ENCODE measurements at places on chromosomes 4 and X.

DNA sequence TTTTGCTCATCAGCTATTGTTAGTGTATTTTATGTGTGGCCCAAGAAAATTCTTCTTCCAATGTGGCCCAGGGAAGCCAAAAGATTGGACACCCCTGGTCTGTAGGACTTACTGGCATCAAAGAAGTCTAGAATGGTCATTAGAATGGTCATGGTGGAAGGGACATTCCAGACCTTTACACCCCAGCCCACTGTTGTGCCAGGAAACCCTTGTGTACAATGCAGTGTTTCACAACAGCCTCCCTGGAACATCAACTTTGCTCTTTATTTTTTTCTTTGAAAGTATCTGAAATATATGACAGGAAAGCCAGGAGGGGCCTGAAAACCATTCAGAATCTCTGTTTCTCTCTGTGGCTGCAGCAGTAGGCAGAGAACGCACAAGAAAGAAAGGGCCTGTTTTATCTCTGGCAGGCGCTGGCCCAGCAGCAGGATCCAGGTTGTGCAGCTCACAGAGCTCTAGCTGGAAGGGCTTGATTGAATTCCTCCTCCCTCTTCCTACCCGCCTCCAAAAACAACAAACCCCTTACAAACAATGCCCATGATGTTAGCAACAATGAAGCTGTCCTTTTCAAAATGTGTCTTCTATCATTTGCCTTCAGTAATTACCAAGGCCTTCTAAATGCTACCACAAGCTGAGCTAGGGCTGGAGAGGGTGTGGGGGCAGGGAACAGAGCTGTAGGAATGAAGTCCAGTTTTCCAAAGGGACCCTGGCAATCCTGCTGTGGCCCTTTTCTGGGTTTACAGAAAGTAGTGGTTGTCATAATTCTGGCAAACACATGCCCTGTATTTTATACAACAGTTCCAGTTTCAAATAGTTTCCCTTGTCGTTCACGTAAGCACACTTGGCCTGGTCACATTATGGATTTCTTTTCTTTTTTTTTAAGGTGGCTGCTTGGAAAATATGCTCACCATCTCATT is 32.3 kb upstream of the TFDP3 start:
- DNase-seq = no peak

DNA sequence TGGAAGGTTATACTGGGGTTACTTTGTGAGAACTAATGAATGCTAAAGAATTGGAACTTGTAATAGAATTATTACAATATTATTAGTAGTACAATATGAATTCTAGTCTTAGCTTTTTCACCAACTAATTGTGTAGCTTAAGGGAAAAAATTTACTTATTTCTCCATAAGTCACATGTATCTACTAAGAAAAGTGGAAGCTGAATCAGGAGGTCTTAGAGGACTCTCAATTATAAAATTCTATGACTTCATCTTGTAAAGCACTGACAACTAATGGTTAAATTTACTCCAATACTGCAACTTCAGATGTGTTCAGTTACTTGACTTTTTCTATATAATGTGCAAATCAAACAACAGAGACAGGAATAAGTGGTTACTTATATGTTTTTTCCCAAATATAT is 899 bp upstream of the TMPRSS11D start:
- no peak for DNase-seq

DNA sequence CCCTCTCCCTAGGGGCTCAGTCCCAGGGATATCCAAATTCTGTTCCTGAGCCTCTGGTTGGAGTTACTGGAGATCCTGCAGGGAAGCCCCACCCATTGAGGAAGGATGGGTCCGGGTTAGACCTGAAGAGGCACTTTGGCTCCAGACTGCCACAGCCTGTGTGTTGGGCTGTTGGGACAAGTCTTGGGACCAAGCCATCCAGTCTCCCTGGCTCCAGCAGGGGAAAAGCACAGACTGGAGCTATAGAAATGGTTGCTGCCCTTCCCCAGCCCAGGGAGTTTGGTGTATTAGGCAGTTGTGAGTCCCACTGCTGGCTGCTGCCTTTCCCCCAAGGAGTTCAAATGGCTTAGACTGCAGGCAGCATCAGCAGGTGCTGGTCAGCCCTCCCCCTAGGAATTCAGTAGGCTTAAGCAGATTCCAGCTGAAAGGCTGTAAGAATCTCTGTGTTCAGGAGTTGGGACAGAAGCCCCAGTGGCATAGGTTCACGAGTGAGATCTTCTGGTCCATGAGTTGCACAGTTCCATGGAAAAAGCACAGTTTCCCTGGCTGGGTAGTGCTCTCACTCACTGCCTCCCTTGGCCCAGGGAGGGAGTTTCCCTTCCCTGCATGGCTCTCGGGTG is 344.0 kb upstream of the EPHA5 start:
- DNase-seq = no peak

DNA sequence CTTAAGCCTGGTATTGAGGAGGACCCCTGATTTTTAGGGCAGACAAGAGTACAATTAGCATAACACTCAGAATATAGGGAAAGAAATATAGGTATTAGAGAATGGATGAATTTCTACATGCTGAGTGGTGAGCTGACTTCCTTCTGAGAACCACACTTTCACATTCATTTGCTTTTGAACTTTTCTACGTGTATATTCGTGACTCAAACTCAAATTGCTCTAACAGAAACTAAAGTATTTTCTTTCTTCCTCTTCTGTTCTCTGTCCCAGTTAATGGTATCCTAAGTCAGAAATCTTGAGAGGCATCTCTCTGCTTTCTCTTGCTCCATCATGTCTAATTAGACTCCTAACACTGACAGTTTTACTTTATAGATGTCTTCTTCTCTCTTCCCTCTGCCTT is 103.2 kb upstream of the CITED1 start:
- DNase-seq = no peak
